CD4-positive, alpha-beta T cell treated with Interleukin-6 at 100 ng/mL for 8 hours (primary cell): ENCODE measurements at places on chromosomes 6 and 20.

DNA sequence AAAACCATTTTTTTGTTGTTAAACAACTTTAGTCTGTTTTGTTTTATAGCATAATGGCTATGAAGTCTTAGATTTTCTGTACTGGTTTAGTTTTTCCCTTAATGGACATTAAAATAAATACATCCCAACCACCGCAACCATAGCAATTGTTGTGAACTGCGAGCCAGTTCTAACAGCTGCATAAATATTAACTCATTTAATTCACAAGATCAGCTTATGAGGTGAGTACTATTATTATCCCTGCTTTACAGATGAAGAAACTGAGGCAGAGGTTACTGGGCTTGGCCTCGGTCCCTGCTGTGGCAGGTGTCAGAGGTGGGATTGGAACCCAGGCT is 23.1 kb downstream of the MOCS3 start:
- DNase-seq = no peak

- DNase-seq = no peak
Measured at GRCh38 chr6:150145427-150145826, 2.6 kb downstream of the PPP1R14C start.

GRCh38 chr20:46575937-46576461 is 25.5 kb upstream of the OCSTAMP start:
- DNase-seq = no peak

GRCh38 chr6:91196729-91197128 is 609.9 kb upstream of the MAP3K7 start:
- no peak for DNase-seq

DNA sequence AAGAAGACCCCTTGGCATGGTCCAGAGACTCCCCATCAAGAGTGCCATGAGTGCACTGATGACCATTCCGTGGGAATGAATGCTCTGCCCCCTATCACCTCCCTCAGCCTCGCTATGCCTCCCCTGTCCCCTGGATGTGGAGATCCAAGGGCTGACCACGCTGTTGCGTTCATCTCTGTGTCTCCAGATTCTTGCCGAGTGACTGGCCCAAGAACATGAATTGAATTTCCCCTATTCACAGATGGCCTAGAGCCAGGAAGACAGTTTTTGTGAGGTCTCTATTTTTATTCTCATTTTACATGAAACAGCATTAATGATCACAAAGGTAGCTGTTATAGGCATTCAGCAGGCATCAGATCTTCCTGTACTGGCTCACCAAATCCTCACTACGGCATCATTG is 33.6 kb downstream of the MAFB start:
- DNase-seq = no peak

DNA sequence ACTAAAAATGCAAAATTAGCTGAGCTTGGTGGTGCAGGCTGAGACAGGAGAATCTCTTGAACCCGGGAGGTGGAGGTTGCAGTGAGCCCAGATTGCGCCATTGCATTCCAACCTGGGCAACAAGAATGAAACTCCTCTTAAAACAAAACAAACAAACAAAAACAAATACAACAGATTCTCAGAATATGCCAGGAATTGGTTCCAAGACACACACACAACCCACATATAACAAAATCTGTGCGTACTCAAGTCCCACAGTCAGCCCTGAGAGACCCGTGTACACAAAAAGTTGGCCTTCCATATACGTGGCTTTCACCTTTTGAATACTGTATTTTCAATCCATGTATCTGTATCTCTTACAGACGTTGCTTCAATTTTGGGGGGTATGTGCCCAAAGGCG is 98.9 kb upstream of the MARCKS start:
- no peak for DNase-seq

GRCh38 chr6:92887871-92888270 is 531.5 kb downstream of the EPHA7 start:
- no peak for DNase-seq

- DNase-seq = peak; percentile 58
Measured at GRCh38 chr20:62739581-62740285, 31.1 kb downstream of the NTSR1 start.

- no peak for DNase-seq
Measured at GRCh38 chr20:5657190-5657875, 92.9 kb upstream of the SHLD1 start.

GRCh38 chr20:36824142-36824940 is 50.8 kb upstream of the DSN1 start:
- no peak for DNase-seq

DNA sequence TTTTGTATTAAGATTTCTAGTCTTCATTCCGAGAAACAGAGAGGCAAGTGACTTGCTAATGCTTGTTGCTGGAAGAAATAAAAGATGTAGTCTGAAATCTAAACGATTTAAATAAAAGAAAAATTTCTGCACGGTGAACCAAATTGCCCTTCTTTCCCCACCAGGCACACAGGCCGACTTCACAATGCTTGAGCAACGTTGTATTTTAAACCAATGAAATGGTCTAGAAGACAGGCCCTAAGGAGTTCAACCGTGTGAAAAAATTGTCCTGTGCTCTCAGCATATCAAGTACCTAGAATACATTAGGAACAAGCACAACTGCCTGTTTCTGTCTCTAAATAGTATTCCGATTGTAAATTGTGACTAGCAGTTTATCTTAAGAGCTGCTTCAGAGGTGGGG is 308.8 kb upstream of the SOX4 start:
- DNase-seq = no peak

- DNase-seq = no peak
Measured at GRCh38 chr6:56458324-56458884, 184.3 kb downstream of the DST start.
